Erythroblast (primary cell): ENCODE measurements at places on chromosomes 11 and 22.

DNA sequence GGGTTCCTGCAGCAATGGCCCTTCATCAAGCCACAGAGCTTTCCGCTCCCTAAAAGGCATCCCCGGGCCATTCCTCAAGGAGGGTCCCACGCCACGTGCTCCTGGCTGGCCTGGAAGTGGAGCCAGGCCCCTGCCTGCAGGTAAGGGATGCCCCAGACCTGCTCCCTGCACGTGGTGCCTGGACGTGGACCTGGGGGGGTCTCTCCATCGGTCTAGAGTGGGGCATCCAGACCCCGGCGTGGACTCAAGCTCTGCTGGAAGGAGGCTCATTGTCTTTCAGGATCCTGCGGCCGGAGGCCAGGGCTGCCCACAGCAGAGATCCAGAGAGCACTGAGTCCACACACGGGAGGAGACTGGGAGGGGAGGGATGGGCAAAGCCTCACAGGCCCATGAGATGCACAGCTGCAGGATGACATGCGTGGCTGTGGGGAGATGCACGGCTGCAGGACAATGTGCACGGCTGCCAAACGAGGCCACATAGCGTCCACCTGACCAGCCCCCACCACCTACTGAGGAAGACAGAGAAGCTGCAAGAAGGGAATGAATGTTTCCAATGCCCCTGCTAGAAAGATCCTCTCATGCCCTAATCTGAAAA is 236.7 kb downstream of the BRD1 start:
- DNase-seq: no peak

GRCh38 chr11:118622376-118623268 is 15.2 kb downstream of the PHLDB1 start:
- DNase-seq: no peak

DNA sequence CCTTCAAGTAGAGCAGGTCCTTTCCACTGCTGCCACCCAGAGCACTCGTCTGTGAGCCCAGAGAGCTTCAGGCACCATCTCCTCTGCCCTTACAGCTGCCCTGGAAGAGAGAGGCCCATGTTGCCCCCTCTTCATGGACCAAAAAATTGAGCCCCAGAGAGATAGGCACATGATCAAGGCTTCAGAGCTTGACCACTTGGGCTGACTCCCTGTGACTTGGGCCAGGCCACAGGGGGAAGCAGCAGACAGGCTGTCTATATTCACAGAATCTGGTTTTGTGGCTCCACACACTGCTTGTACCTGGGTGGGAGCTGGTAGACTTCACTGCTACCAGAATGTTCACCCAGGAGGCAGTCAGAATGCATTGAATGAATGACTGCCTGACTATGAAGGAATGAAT is 58.2 kb downstream of the SMIM38 start:
- no peak for DNase-seq

DNA sequence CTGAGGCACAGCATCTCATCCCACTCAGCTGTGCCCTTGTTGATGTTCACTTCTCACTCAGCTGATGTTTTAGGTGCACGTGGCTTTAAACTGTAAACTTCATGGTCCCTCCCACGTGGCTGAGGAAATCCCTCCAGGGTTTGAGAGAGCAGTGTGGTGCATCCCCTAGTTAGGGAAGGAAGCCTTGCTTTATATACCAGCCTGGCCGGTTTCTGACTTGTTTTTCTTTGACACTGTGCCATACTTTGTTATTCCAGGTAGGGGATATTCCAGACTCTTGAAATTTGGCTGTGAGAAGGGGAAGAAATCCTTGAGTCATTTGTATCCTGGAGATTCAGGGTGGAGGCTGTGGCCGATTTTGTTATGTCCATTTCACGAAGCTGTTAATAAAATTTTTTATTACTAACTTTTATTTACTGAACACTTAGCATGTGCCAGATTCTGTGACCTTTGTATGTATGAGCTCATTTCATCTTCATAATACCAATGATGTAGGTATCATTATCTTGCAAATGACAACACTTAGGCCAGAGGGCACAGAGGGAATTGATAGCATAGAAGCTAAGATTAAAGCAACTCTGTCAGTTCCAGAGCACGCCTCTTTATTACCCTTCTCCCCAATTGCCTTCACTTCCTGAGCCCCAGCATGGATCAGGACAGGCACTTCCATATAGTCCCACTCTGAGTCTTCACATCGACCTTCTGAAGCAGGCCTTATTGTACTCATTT is 116.6 kb downstream of the NAV2 start:
- no peak for DNase-seq

GRCh38 chr11:21564833-21565682 is 627.8 kb upstream of the ANO5 start:
- no peak for DNase-seq

- no peak for DNase-seq
These were observed 6.8 kb downstream of the TOLLIP start for GRCh38 chr11:1302461-1303125.

DNA sequence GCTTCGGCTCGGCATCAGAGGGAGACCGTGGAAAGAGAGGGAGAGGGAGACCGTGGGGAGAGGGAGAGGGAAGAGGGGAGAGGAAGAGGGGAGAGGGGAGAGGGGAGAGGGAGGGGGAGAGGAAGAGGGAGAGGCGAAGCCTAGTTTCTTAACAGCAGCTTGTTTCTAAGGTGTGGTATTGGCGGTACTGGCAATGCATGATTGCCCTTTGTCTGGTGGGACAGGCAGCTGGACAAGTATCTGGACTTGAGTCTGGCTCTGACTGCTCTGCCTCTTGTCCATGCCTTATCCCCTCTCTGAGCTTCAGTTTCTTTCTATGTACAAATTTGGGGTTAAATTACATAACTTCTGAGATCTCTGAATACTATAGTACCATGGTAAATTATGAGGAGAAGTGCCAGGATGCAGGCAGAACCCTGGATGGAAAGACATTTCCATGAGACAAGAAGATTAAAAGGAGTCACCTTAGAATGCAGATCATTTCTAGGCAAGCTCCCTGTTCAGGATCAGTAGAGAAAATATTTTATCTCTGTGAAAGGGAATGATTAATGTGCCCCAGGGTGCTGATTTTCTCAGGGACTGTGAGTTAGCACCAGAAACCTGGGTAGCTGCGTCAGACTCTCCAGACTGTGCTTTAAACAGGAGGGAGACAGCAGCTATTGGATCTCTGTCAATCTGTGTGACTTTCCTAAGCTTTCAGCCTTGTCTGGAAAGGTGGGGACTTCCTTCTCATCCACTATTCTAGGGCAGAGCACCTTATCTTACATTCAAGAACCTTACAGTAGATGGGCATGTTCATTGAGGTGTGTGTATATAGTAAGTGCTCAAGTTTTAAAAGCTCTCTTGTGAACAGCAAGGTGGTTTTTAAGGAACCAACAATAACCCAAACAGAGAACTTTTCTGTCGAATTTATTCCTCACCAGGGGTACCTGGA is 31.9 kb upstream of the CCDC90B start:
- DNase-seq: no peak

- no peak for DNase-seq
These were observed 6.4 kb upstream of the LDHAL6A start for GRCh38 chr11:18449251-18449650.

- DNase-seq: no peak
These were observed 406.8 kb downstream of the SHANK2 start for GRCh38 chr11:70845591-70846041.

DNA sequence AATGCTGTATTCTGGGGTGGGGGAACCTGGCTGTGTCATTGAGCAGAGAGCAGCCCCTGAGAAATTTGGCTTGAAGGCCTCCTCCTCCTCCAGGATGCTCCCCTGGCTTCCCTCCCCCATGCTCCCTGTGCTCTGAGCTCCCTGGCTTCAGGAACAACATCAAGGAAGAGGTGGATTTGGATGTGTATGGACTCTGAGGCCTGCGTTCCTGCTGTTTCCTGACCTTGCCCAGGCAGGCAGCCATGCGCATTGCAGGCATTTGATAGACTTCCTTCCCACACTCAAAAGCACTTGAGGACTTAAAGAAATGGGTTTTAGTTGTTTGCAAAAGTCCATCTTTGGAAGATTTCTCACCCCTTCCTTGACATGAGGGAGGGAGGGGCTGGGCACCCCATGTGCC is 1317.1 kb downstream of the BRD1 start:
- DNase-seq: no peak
